ENCODE measurements at places on chromosomes 11 and 22.

- H3K4me1 ChIP-seq, result no peaks in the 10 kb centered on the region
- H3K4me3 ChIP-seq, result no peak overlapping the region
- no peaks in the 10 kb centered on the region for H3K36me3 ChIP-seq
- no peak for DNase-seq
- no peaks in the 10 kb centered on the region for H3K27me3 ChIP-seq
These were observed 54.8 kb downstream of the CSTPP1 start for GRCh38 chr11:46991391-46991790.

- peak overlapping the region; percentile 81 for H3K27ac ChIP-seq
- H3K36me3 ChIP-seq, result no peaks in the 10 kb centered on the region
- no peak overlapping the region for H3K4me3 ChIP-seq
- peaks cover 69% of the 10 kb centered on the region for H3K4me1 ChIP-seq
- H3K27me3 ChIP-seq, result no peaks in the 10 kb centered on the region
These were observed 33.1 kb upstream of the GRAMD4 start for GRCh38 chr22:46587061-46587460.

- H3K27me3 ChIP-seq, result no peaks in the 10 kb centered on the region
- no peaks in the 10 kb centered on the region for H3K36me3 ChIP-seq
- no peak overlapping the region for H3K4me3 ChIP-seq
- peak; percentile 45 for DNase-seq
- H3K27ac ChIP-seq, result peak overlapping the region; percentile 25
These were observed 16.6 kb upstream of the SPTBN2 start for GRCh38 chr11:66745356-66746235.

GRCh38 chr11:82533628-82534327 lies 199.9 kb downstream of the FAM181B start:
- no peaks in the 10 kb centered on the region for H3K4me1 ChIP-seq
- H3K27me3 ChIP-seq, result no peaks in the 10 kb centered on the region
- H3K27ac ChIP-seq, result no peak overlapping the region
- no peak overlapping the region for H3K4me3 ChIP-seq

DNA sequence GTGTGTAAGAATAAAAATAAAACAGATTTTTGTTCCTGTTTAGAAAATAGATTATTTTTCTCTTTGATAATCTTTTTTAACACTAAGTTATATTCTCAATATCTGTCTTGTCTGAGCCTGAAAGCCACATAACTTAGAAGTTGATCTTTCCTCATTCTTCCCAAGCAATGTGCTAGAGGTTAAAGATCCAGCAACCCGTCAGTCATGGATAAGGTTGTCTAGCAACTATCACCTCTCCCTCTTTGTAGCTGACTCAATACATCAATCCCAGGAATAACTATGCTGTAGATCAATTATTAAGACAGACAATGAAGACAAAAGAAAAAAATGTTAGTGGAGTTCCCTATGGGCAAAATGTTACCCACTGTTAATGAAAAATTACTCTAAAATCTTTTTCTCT lies 813.1 kb upstream of the CCDC179 start:
- H3K36me3 ChIP-seq, result no peaks in the 10 kb centered on the region
- no peak overlapping the region for H3K27ac ChIP-seq
- no peak for DNase-seq
- H3K4me1 ChIP-seq, result no peaks in the 10 kb centered on the region

DNA sequence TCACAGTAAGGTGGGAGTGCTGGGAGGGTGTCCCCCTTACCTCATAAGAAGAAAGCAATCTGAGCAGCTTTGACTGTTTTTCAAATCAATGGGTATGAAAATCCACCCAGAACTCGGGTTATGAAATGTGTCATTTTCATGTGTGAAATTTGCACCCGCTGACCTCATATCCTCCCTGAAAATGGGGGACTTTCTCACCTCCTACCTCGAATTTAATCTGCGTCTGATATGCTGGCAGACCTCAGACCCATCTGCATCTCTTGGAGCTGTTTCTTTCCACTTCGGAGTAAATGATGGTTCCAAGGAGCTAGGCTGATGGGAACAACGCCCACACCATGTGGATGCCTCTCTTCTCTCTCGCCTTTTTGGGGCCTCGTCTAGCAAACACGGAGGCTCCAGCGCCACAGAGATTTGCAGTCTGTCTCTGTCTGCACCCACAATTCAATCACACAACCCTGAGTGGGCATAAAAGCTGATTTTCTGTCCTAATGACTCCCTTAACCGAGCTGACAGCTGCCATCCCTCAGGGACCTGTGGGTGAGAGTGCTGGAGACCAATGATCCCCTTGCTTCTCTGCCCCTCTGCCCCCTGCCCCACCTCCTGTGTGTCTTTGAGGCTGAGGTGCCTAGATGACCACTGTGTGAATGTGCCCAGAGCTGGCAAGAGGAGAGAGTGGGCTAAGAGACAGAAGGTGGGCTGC lies 71.0 kb downstream of the TRIM29 start:
- no peak for DNase-seq
- H3K27me3 ChIP-seq, result no peaks in the 10 kb centered on the region
- no peaks in the 10 kb centered on the region for H3K4me1 ChIP-seq
- no peak overlapping the region for H3K27ac ChIP-seq
- H3K36me3 ChIP-seq, result no peaks in the 10 kb centered on the region
- H3K4me3 ChIP-seq, result no peak overlapping the region

DNA sequence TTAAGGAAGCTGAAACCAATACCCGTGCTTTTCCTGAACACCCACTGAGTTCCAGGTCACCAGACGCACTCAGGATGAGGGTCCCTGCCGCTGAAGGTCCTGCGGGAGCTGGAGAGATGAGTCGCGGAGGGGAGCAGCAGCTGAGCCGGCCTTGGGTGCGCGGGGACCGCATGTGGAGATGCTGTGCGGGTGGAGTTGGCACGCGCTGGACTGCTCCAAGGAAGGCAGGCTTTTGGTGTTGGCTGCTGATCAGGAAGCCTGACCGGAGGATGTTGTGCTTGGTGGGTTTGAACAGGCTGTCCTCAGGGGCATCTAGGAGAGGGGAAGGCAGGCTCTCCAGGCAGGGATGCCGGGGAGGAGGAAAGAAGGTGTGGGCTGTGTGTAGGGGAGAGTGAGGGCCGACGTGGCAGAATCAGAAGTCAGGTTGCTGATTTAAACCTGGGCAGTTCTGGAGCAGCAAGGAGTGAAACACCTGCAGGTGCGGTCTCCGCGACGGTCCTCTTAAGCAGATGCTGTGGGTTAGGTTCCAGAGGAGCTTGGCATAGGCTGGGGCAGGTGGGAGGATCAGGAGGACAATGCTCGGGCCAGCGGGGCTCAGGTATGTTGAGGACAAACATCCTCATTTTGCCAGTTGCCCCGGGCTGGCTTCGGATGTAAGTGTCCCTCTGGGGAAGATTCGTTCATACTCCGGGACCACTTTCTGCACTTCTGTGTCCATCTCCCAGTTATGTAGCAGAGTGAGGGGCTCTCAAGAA lies 197.5 kb upstream of the B3GAT1 start:
- H3K4me1 ChIP-seq, result no peaks in the 10 kb centered on the region
- DNase-seq, result peak; percentile 51
- no peak overlapping the region for H3K4me3 ChIP-seq
- H3K27me3 ChIP-seq, result no peaks in the 10 kb centered on the region
- H3K27ac ChIP-seq, result no peak overlapping the region

GRCh38 chr22:39524089-39524752 lies 3.9 kb downstream of the ATF4 start:
- DNase-seq, result peak; percentile 48
- no peak overlapping the region for H3K27ac ChIP-seq
- no peaks in the 10 kb centered on the region for H3K27me3 ChIP-seq
- peaks cover 42% of the 10 kb centered on the region for H3K36me3 ChIP-seq

GRCh38 chr11:96107143-96107824 lies 183.4 kb upstream of the MTMR2 start:
- peaks cover 29% of the 10 kb centered on the region for H3K4me1 ChIP-seq
- DNase-seq, result no peak
- H3K27ac ChIP-seq, result no peak overlapping the region
- no peaks in the 10 kb centered on the region for H3K27me3 ChIP-seq
- H3K36me3 ChIP-seq, result no peaks in the 10 kb centered on the region

DNA sequence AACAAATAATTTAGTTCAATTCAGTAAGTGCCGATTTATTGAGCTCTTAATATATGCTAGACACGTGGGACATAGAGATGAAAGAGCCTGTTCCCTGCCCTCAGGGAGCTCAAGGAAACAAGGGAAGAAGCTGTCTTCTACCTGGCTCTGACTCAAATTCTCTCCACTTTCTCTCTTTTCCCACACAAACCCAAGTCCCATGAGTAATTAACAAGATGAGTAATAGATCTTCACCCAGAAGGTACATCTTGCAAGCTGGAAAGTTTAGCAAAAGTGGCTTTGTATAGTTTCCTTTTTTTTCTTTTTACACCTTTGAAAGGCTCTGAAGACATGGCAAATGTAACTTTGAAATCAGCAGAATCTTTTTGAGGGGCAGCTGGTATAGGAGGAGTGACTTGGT lies 48.2 kb upstream of the CHST1 start:
- H3K4me1 ChIP-seq, result no peaks in the 10 kb centered on the region
- H3K27me3 ChIP-seq, result no peaks in the 10 kb centered on the region
- no peak overlapping the region for H3K27ac ChIP-seq
- no peak overlapping the region for H3K4me3 ChIP-seq

- no peak for DNase-seq
- H3K27ac ChIP-seq, result peak overlapping the region; percentile 84
- peaks cover 35% of the 10 kb centered on the region for H3K36me3 ChIP-seq
- peaks cover 15% of the 10 kb centered on the region for H3K4me1 ChIP-seq
- no peaks in the 10 kb centered on the region for H3K27me3 ChIP-seq
These were observed 958 bp upstream of the TUT1 start for GRCh38 chr11:62592146-62592815.

GRCh38 chr11:66278363-66279091 lies 552 bp downstream of the CNIH2 start:
- no peak overlapping the region for H3K27ac ChIP-seq
- no peak for DNase-seq
- H3K4me1 ChIP-seq, result peaks cover 4% of the 10 kb centered on the region
- no peak overlapping the region for H3K4me3 ChIP-seq
- no peaks in the 10 kb centered on the region for H3K27me3 ChIP-seq
- peaks cover 24% of the 10 kb centered on the region for H3K36me3 ChIP-seq

GRCh38 chr22:48835857-48836672 lies 991.6 kb downstream of the BRD1 start:
- H3K4me1 ChIP-seq, result no peaks in the 10 kb centered on the region
- no peaks in the 10 kb centered on the region for H3K36me3 ChIP-seq
- no peak overlapping the region for H3K4me3 ChIP-seq

GRCh38 chr11:98358551-98358950 lies 662.2 kb upstream of the CNTN5 start:
- no peaks in the 10 kb centered on the region for H3K36me3 ChIP-seq
- DNase-seq, result no peak
- H3K4me3 ChIP-seq, result no peak overlapping the region
- H3K4me1 ChIP-seq, result no peaks in the 10 kb centered on the region
- no peaks in the 10 kb centered on the region for H3K27me3 ChIP-seq

- no peak for DNase-seq
- H3K4me3 ChIP-seq, result no peak overlapping the region
- H3K27me3 ChIP-seq, result no peaks in the 10 kb centered on the region
- no peak overlapping the region for H3K27ac ChIP-seq
- peaks cover 26% of the 10 kb centered on the region for H3K4me1 ChIP-seq
These were observed 1.5 kb downstream of the BEST1 start for GRCh38 chr11:61951484-61952135.

DNA sequence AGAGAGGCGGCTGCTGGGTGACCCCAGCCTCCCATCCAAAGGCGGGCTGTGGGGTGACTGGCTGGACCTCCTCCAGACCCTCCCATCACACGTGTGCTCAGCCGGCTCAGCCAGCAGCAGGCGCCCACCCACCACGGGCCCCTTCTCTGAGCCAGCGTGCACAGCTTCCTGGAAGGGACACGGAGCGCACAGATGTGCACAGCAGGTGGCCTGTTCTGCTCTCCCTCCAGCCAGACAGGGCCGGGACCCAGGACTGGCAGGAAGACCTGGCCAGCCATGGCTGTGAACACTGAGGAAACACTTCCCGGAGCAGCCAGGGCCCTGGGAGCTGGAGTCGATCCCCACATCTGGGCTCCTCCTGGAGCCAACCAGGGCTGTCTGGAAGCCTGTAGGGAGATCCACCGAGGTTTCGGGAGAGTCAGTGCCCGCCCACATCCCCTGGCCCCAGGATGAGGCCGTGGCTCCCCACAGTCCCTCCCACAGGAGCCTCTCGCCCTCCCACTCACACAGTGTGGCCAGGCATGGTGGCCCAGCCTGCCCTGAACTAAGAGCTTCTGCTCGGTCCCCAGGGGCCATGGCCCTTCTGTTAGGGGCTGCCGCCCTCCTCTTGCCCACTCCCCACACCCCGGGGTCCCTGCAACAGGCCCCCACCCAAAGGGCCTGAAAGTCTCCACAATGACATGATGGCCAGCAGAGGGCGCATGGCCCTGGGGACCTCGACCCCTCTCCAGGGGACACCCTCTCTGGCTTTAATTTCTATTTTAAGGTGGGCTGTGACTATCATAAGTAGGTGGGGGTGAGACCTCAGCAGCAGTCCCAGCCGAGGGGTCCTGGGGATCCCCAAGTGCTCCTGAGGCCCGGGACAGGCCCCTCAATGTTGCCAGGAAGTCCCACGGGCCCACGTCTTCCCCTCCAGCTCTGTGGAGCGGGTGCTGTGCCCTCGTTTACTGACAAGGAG lies 90.6 kb upstream of the FGF3 start:
- no peak overlapping the region for H3K27ac ChIP-seq
- H3K36me3 ChIP-seq, result no peaks in the 10 kb centered on the region
- H3K4me3 ChIP-seq, result no peak overlapping the region
- DNase-seq, result no peak
- no peaks in the 10 kb centered on the region for H3K27me3 ChIP-seq

- no peaks in the 10 kb centered on the region for H3K36me3 ChIP-seq
- H3K4me1 ChIP-seq, result no peaks in the 10 kb centered on the region
- DNase-seq, result no peak
- no peak overlapping the region for H3K4me3 ChIP-seq
- no peaks in the 10 kb centered on the region for H3K27me3 ChIP-seq
These were observed 59.8 kb upstream of the SEPTIN5 start for GRCh38 chr22:19654338-19654987.

DNA sequence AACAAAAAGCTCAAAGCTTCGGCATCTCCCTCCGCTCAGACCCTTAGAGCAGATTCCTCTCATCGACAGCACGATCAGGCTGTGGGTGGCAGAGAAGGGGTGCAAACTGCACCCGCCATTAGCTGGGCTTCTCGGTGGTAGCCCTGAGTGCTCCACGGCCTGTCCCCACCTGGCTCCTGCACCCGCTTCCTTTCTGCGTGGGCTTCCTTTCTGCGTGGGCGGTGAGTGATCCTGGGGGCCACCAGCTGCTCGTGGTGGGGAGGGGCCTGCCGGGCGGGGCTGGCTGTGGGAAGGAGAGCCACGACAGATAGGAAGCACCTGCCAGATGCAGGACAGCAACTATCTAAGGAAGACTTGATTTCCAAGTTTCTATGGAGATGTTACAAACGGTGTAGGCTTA lies 55.0 kb downstream of the BRD1 start:
- no peak overlapping the region for H3K27ac ChIP-seq
- H3K27me3 ChIP-seq, result no peaks in the 10 kb centered on the region
- peaks cover 6% of the 10 kb centered on the region for H3K4me1 ChIP-seq
- no peak overlapping the region for H3K4me3 ChIP-seq
- H3K36me3 ChIP-seq, result peaks cover 49% of the 10 kb centered on the region

DNA sequence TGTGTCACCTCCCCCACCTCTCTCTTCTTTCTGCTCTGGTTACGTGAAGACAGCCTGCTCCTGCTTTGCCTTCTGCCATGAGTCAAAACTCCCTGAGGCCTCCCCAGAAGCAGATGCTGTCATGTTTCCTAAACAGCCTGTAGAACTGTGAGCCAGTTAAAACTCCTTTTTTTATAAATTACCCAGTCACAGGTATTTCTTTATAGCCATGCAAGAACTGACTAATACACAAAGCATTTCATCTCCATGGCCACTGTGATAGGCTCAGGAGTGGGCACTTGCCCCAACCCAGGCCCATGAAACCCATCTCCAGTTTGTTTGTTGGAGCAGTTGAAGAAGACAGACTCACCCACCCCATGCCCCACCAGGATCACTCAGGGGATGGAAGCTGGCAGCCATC lies 253.3 kb upstream of the ISX start:
- no peak for DNase-seq
- H3K4me3 ChIP-seq, result no peak overlapping the region
- H3K27me3 ChIP-seq, result no peaks in the 10 kb centered on the region
- H3K27ac ChIP-seq, result no peak overlapping the region
